ENCODE measurements at places on chromosomes 3 and 15.

GRCh38 chr3:42229942-42230688 lies 35.9 kb downstream of the CCK start:
- no peak for DNase-seq

- no peak for DNase-seq
Measured at GRCh38 chr15:33852094-33852493, 116.2 kb upstream of the CHRM5 start.

GRCh38 chr3:4394048-4394447 lies 73.0 kb downstream of the SUMF1 start:
- DNase-seq = peak; percentile 3

GRCh38 chr15:53498996-53499395 lies 260.5 kb downstream of the WDR72 start:
- DNase-seq = no peak

GRCh38 chr3:15345066-15345607 lies 12.8 kb upstream of the SH3BP5 start:
- DNase-seq = no peak

DNA sequence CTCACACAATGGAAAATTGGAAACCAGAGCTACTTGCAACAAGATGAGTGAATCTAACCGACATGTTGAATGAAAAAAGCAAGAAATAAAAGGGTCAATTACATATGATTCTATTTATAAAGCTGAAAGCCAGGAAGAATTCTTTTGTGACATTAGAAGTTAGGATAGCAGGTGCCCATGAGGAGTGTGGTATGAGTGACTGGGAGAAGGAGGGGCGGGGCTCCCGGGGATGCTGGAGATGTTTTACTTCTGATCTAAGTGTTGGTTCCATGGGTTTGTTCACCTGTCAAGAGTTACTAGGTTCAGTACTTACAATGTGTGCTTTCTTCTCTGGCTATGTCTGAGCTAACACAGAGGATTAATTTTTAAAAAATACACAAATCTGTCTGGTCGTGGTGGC lies 60.8 kb downstream of the NSMCE3 start:
- DNase-seq = no peak

DNA sequence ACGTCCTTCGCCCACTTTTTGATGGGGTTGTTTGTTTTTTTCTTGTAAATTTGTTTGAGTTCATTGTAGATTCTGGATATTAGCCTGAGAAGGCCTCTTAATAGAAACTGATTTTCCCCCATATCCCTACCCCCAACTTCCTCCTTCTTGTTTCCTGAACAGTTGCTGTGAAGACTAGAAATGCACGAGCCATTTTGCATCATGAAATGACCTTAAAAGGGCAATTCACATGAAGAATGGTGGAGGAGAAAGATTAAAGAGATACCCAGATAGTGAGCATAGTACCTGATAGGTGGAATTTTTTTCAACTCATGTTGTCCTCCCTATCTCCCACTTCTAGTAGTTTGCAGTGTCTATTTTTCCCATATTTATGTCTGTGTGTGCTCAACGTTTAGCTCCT lies 55.2 kb upstream of the KCNH8 start:
- DNase-seq = no peak

- DNase-seq = no peak
Measured at GRCh38 chr3:7700977-7701376, 800.6 kb upstream of the LMCD1 start.

- no peak for DNase-seq
Measured at GRCh38 chr15:84634228-84634837, 19.8 kb downstream of the WDR73 start.

DNA sequence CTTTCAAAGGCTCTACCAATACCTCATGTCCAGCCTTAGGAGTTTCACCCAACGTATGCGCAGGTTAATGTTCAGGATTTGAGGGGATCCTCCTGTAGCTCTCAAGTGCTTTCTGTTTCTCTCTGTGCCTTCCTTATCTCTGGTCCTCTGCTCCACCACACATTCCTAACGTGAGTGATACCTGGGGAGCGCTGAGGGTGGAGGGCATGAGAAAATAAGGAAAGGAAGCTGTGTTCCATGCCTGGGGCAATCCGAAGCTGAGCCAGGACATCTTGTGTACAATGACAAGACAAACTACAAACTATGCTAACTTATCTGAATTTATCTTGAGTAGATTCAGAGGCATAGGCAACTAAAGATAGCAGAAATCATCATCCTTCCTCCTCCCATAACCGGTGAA lies 136.4 kb downstream of the SST start:
- DNase-seq = no peak

GRCh38 chr3:187005827-187006481 lies 75.6 kb downstream of the ST6GAL1 start:
- no peak for DNase-seq

DNA sequence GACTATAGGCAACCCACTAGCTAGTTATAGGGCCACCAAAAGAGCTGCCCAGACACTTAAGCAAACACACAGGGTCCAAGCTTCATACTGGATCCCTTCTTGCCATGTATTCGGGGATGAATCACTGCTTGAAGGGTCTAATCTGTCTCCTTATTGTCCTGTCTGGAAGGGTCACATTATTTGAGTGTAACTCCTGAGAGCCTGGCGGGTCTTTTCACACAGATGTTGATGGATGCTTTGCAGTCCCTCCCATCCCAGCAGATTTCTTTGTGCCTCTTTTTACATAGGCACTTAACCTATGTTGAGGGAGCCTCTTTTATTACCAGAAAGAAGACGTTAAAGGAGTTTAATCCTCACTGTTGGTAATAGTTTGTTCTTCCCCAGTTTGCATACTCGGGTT lies 56.6 kb downstream of the BBX start:
- no peak for DNase-seq

- DNase-seq = no peak
Measured at GRCh38 chr3:182455011-182455410, 338.3 kb upstream of the ATP11B start.

DNA sequence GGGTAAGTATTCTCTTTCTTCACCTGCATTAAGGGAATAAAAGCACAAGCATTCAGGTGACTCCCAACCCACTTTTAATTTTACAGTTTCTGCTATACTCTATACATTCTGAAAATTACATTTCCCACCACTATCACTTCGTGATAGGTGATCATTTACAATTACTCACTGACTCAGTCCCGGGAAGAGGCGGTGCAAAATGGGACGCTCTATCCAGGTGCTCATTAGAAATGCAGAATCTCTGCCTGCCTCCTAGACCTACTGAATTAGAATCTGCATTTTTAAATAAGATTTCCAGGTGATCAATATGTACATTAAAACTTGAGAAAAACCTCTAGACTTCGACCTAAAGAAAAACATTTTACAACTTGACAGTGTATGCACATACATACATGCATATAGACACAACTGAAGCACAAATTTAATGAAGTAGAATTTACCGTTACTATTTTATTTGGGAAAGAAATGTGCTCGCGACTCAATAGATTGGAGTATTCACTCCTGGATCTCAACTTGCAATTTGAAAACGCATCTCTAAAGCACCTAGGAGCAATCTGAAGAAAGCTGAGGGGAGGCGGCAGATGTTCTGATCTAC lies 598 bp upstream of the TGFBR2 start:
- DNase-seq = no peak

Data from stimulated activated CD8-positive, alpha-beta memory T cell treated with anti-CD3 and anti-CD28 coated beads, Interleukin-15, amount 100 ng/mL, for 1 hour (primary cell).